Breast epithelium (tissue), 4 donors: ENCODE measurements at places on chromosomes 2 and 18. TPM values are rescaled to one million over a fixed set of nuclear protein-coding genes. Genes with fewer than 3 reads are reported as not detected.

FEV gene
- not detected for total RNA-seq

DNA sequence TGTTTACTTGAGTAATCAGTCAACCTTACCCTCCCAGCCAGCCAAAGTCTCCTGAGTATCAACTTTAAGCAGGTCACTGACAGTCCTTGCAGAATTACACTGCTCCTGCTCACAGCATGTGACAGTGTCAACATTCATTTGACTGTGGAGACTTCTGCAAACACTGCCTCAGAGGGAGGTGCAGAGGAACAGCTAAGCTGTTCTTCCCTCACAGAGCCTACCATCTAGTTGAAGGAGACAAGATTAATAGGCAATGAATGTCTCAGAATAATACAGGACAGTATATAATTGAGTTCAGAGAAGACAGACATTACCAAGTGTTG, 11.9 kb downstream of the SLC14A2 start:
- no peak for DNase-seq

DNA sequence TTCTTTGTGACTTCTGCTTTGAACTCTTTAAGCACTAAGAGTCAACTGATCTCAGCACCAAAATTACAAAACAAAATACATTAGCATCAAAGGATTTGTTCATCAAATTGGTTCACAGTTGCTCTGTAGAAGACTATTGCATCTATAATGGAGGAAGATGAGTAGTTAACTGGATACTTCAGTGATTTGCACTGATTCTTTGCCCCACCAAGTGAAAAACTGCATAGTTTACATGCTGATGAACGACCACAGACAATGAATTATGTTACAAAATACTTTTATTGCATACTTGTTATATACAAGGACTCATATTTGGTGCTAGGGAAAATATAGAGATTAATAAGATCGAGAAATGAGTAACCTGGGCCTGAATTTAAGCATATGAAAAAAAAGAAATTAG, 107.2 kb downstream of the SCG2 start:
- no peak for DNase-seq

FAM117B gene
- total RNA-seq: 13.1 TPM

PFN4 gene
- total RNA-seq: 0.96 TPM

DNA sequence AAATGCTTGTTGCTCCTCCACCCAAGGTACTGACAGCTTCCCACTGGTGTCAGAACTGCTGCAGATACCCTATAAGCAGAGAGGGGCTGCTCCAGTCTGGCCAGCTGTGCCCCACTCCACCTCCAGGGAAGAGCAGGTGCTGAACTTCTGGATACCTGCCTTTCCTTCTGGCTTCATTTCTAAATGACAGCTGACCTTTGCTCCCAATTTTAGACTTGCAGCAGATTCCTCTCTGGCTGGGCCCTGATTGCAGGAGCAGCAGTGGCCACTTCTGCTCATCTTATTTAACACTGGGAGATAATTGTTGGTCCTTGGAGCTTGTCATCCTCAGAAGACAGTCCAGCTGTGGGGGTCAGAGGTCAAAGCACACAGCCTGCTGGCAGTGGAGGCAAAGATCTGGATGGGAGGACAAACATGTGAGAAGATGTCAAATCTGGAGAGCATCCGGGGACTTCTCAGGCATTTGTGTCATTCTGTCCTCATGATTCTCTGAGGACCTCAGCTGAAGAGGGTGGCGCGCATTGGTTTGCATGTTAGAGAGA, 38.9 kb downstream of the SETBP1 start:
- no peak for DNase-seq
